ENCODE measurements at places on chromosomes 1 and 21.

GRCh38 chr1:77926561-77927357, 38.3 kb downstream of the NEXN start:
- no peak for DNase-seq

DNA sequence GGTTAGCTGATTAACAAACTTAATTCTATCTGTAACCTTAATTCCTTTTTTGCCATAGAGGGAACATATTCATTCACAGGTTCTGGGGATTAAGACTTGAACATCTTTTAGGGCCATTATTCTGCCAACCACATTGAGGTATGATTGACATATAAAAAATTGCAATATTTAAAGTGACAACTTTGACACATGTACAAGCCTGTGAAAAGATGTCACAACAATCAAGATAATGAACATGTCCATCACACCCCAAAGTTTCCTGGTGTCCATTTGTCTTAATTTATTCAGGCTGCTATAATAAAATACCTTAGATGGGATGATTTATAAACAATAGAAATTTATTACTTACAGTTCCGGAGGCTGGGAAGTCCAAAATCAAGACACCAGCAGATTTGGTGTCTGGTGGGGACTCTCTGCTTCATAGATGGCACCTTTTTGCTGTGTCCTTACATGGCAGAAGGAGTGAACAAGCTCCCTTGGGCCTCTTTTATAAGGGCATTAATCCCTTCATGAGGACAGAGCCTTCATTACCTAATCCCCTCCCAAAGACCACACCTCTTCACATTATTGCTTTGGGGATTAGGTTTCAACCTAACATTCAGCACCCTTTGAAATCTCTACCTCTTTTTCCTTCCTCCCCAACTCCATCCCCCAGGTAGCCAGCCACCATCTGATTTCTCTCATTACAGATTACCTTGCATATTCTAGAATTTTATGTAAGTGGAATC, 33.0 kb upstream of the TP53BP2 start:
- no peak for DNase-seq

GRCh38 chr1:209062081-209062620, 521.4 kb upstream of the CAMK1G start:
- DNase-seq, result no peak

- peak; percentile 44 for DNase-seq
These were observed 19.2 kb upstream of the CDK18 start for GRCh38 chr1:205484985-205485967.

GRCh38 chr1:54405898-54406293, 298 bp downstream of the SSBP3 start:
- DNase-seq, result no peak

GRCh38 chr1:20318971-20319370, 28.3 kb downstream of the VWA5B1 start:
- no peak for DNase-seq

- DNase-seq, result no peak
These were observed 1.7 kb downstream of the PCSK9 start for GRCh38 chr1:55040933-55041494.

DNA sequence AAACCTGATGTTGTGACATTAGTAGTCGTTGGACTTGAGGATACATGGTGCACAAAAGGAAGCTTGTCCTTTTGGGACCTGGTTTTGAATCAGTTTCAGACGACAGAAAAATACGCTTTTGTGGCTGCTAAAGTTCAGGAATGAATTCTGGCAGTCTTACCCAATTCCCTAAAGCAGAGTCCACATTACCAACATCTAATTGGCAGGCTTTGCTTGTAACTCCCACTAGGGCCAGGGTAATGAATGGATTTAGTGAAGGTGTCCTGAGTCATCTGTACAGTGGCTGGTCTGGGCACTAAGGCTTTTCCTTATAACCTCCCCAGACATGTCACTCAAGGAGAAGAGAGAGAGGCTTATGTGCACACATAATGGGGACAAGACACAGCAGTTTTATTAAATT, 66.2 kb upstream of the RNPC3 start:
- no peak for DNase-seq

- no peak for DNase-seq
These were observed 57.0 kb downstream of the HLCS start for GRCh38 chr21:36909423-36909822.

DNA sequence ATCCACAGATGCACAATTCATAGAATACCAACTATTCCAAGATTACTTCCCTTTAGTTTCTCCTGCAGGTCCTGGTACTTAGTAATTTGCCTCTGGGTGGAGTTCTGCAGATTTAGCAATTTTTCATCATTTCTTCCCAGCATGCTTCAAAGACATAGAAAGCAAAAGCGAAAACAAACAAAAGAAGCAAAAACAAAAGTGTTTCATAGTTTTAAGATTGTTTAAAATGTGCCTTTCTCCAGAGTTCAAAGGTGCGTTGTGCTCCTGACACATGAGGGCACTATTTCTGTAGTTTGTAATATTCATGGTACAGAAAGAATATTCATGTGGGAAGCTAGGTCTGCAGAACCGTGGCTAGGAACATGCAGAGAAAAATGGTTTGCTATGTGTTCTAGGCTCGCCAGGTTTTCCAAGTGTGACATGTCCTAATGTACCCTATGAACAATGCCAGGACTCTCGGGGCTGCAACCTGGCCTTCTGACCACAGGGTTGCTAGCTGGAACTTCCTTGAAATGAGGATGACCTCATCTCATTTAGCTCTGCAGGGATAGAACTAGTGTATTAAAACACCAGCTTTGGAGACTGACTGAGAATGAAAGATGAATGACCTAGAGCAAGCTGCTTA, 30.0 kb upstream of the RCSD1 start:
- DNase-seq, result peak; percentile 27

DNA sequence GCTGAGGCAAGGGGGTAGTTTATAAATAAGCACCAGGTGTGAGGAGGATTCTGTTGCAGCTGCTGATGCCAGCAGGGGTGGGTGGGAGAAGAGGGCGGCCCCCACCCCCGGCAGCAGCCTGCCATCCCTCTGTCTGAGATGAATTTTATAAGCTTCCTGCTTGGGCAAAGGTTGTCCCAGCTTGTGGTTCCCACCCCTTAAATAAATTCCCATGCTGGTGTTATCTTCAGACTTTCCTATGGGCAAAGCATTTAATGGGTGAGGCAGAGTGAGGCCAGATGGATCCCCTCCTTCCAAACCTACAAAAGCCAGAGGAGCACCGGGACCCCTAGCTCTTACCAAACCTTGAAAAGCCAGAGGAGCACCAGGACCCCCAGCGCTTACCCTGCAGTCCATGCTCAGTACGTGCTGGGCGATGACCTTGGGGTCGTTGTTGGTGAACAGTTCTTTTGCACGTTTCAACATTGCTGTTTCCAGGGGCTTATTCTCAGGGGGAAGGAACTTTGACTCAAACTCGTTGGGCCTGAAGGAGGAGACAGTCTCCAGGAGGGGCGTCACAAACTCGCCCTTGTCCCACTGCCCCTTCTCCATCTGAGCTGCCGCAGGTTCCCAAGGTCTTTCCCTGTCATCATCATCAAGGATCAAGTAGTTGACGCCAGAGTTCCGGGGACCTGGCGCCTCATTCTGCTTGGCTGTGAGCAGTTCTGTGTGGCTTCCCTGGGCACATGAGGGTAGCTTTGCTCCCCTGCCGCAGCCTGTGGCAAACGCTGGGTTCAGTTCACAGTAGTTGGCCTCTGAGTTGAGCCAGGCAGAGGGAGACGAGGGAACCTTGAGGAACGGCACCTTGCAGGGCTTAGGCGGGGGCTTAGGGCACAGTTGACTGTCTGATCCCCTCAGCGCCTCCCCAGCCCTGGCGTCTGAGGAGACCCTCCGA, 99.5 kb downstream of the BCAR3 start:
- no peak for DNase-seq

DNA sequence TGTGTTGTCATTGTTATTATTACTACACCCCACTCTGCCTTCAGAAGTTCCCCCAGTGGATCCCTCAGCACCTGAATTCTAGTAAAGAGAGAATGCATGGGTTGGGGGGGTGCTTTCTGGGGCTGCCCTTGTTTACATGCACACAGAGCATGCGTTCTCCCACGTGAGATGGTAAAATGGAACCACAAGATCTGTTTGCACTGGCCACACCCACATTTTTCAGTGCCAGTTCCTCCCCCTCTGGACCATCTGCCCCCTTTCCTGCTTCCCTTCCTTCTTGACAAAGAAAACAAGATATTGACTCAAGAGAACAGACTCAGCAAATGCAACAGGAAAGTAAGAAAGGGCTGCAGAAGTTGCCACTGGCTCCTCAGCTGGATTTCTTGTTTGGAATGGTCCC, 8.9 kb downstream of the SLC6A17 start:
- DNase-seq, result no peak

GRCh38 chr1:36157115-36157903, 1.3 kb downstream of the MAP7D1 start:
- DNase-seq, result peak; percentile 12

DNA sequence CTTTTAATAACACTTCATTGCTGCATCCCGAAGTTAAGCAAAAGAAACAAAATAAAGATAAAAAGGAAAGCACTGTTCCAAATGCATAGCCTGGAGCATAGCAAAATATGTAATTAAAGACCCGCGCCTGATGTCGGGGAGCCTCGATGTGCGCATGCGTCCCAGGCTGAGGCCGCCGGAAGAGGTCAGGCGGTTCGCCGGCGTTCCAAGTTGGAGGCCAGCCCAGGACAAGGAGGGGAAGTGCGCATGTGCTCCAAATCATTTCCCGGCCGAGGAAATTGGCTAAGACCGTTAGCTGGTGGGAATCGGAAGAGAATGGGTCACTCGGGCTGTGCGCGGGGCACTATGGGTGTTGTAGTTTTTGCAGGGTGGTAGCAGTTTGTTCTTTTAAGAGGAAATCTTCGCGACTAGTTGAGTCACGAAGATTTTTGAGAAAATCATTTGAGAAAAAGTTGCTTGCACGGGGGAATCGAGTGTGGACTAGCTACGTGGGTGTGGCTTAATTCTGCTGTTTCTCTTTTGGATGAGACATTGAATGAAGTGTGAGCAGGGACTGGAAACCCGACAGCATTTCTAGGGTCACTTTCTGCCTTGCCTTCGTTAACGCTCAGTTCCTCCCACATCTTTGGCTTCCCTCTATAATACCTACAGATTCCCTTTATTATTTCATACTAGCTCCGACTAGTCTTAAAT, 31.0 kb upstream of the CD1D start:
- peak; percentile 96 for DNase-seq

DNA sequence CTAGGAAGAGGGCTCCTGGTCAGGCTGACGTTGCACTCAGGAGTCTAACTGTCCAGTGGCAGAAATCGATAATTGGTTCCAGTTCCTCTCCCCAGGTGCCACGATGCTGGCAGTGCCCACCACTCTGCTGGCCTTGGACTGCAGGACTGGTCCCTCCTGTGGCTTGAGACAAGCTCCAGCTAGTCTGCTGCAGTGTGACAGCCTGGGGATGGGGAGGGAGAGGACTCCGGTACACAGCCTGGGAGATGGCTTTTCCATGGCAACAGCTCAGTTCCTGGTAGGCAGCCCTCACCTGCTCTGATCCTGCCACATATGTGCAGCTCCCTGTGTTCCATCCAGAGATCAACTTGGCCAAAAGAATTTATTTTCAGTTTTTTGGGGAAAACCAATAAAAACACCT, 239.3 kb downstream of the KCNJ6 start:
- DNase-seq, result no peak

- DNase-seq, result no peak
These were observed 3.0 kb downstream of the PCP4L1 start for GRCh38 chr1:161261261-161262235.

DNA sequence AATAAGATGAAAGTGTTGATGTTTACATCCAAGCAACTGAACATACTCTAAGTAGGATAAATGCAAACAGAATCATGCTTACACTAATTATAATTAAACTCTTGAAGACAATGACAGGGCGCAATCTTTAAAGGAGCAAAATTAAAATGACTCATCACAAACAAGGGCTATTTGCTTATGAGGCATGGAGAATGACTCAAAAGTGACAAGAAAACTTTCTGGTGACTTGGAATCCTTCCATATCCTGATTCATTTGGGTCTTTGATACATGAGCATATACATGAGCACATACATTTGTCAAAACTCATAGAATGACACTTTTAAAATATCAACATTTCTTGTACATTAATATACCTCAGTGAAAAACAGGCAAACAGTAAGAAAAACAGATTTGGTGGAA, 1632.3 kb downstream of the KCNT2 start:
- DNase-seq, result peak; percentile 16

DNA sequence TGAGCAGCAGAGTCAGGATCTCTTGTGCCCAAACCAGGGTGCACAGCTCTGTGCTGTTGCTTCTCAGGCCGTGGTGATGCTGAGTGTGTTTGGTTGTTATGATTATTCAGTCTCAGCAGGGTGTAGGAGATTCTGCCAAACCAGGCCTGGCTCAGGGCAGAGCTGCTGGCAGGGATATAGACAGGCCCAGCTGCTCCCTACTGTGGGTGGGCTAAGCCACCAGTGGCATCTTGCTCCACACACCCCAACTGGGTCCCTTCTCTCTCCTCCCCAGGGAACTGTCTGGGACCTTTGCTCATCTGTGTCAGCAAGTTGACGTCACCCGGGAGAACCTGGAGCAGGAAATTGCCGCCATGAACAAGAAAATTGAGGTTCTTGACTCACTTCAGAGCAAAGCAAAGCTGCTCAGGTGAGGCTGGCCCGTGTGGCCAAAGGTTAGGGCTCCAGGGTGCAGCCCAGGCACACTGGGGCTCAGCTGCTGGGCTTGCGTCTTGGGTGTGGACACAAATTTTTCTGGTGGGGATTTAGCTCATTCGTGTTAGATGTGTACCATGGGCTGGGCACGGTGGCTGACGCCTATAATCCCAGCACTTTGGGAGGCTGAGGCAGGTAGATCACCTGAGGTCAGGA, 9.9 kb upstream of the MIIP start:
- DNase-seq, result no peak

DNA sequence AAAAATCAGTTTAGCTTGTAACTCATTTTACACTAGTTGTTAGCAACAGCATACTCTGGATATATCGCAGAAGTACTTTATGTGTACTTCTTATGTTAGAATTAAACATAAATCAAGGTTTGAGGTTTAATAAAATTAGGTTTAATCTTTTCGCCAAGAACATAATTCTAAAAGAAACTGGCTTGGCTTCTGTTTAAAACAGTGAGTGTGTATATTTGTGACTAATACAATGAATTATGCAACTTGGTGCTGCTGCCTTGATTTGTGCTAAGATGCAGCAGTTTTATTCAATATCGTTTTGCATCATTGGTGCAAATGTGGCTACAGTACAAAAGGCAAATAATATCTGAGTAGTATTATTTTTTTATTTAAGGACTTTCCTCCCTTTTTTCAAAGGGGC, 44.8 kb downstream of the USP25 start:
- DNase-seq, result no peak

GRCh38 chr1:230507236-230507635, 81.1 kb upstream of the PGBD5 start:
- no peak for DNase-seq

Data from brain microvascular endothelial cell (primary cell).